ENCODE measurements at places on chromosomes 6 and 20. TPM values are rescaled to one million over a fixed set of nuclear protein-coding genes. Genes with fewer than 3 reads are reported as not detected.

The NNAT gene
- 0.36 TPM for total RNA-seq

The PLG gene
- not detected for total RNA-seq

The C20orf202 gene
- not detected for total RNA-seq

The GDAP1L1 gene
- total RNA-seq, result 0.12 TPM

The COL20A1 gene
- total RNA-seq, result not detected

The SLC22A23 gene
- 0.24 TPM for total RNA-seq

The MYBL2 gene
- total RNA-seq, result 139 TPM

The WFDC2 gene
- total RNA-seq, result 0.98 TPM

The BCKDHB gene
- 15.3 TPM for total RNA-seq

The DLL1 gene
- 4.0 TPM for total RNA-seq

The PTK7 gene
- 3.3 TPM for total RNA-seq

The ARMC2 gene
- 3.4 TPM for total RNA-seq

DNA sequence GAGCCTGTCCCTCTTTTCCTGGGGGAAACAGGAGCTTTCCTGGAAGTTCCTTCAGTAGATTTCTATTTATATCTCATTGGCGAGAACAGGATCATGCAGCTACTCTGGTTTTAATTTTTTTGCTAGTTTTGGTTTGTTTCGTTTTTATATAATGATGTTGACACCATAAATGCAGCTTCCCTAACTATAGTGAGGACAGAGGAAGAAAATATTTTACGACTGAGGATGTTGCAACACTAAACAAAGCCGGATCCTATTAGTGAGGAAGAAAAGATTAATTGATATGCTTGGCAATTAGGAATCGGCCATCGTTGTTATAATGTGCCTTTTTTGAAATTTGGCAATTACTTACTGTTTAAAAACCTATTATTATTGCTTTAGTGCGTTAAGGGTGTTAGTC lies 16.6 kb downstream of the KDM1B start:
- H3K27me3 ChIP-seq, result no peaks in the 10 kb centered on the region
- no peak for DNase-seq
- peaks cover 4% of the 10 kb centered on the region for H3K4me1 ChIP-seq
- H3K36me3 ChIP-seq, result peaks cover 52% of the 10 kb centered on the region
- H3K27ac ChIP-seq, result no peak overlapping the region

DNA sequence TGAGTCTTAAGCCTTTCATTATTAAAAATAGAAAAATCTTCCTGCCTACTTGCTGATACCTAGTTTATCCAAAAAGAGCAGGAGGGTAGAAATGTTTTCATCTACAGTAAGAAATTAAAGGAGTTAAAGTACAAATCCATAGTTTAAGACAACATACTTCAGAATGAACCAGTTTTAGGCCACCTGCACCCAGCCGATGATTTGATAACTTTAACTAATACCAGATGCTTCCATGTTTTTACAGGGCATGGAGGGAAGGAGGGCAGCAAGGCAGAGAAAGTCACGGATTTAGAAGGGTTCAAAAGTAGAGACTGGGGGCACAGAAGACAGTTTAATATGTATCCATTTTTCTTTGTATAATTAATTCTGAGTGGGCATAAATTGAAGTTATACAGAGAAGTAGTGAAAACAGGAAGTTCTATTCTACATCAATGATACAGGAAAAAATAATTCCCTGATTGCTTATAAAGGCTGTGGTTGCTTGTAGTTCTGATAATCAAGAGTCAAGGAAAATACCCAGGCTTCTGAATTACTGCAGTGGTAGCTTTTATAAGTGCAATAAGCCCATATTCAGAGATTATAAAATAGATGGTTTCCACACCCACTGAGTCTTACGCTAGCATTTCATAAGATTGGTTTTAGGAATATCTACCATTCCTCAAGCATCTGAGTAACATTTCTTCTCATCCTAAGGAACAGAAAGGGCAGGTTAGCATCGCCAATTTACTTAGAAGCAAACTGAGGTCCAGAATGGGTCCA lies 72.0 kb downstream of the GMDS start:
- H3K27ac ChIP-seq, result no peak overlapping the region
- no peaks in the 10 kb centered on the region for H3K27me3 ChIP-seq
- peaks cover 31% of the 10 kb centered on the region for H3K4me1 ChIP-seq
- no peak for DNase-seq
- H3K36me3 ChIP-seq, result peaks cover 19% of the 10 kb centered on the region

GRCh38 chr20:34710861-34711574 lies 6.9 kb downstream of the TP53INP2 start:
- no peaks in the 10 kb centered on the region for H3K36me3 ChIP-seq
- H3K4me1 ChIP-seq, result peaks cover 11% of the 10 kb centered on the region
- no peak for DNase-seq
- H3K27me3 ChIP-seq, result no peaks in the 10 kb centered on the region
- peak overlapping the region; percentile 76 for H3K4me3 ChIP-seq

DNA sequence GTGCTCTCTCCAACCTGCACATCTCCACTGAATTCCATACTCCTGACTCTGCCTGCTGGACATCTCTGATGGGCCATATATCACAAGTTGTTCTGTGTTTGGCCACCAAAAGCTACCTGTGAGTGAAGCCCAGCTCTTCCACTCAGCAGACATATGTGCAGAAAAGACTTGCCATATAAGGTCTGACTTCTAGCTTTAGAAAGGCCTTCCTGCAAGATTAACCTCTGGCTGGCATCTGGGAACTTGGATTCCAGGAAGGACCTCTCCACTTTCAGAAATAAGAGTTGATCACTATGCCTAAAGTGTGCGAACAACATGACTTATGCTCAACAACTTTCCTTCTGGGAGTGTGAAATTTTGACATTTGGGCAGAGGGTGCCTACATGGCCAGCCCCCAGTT lies 113.7 kb downstream of the TNFAIP3 start:
- DNase-seq, result no peak
- no peak overlapping the region for H3K27ac ChIP-seq
- no peaks in the 10 kb centered on the region for H3K36me3 ChIP-seq

GRCh38 chr6:112036088-112036637 lies 17.7 kb upstream of the CCN6 start:
- peaks cover 8% of the 10 kb centered on the region for H3K36me3 ChIP-seq
- peaks cover 75% of the 10 kb centered on the region for H3K4me1 ChIP-seq
- no peaks in the 10 kb centered on the region for H3K27me3 ChIP-seq
- H3K27ac ChIP-seq, result peak overlapping the region; percentile 86
- H3K4me3 ChIP-seq, result no peak overlapping the region
- DNase-seq, result no peak

DNA sequence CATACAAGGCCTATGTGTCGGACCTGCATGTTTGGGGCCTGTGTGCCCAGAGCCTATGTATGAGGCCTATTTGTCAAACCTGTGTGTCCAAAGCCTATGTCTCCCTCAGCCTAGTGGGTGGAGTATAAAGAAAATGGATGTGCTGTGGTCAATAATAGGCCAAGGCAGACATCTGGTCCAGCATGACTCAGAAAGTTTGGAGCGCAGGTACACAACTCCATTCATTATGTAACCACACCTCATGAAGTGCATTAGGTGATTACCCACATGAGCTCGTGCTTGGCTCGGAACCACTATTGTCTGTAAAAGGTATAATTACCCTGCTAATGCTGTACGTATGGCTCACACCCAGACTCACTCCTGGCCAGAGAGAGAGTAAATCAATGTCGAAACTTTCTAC lies 302.4 kb upstream of the POU3F2 start:
- H3K27ac ChIP-seq, result no peak overlapping the region
- H3K4me1 ChIP-seq, result no peaks in the 10 kb centered on the region
- no peak overlapping the region for H3K4me3 ChIP-seq
- no peak for DNase-seq
- no peaks in the 10 kb centered on the region for H3K27me3 ChIP-seq

GRCh38 chr20:43666376-43667328 lies at the start of gene MYBL2:
MYBL2 (plus strand) TSS chr20:43667114; CDS start chr20:43667284, 170 bp downstream.
- peaks cover 38% of the 10 kb centered on the region for H3K27me3 ChIP-seq
- peak within 1 kb of the TSS; percentile 86 for H3K27ac ChIP-seq
- peaks cover 24% of the 10 kb centered on the region for H3K36me3 ChIP-seq
- peak; percentile 77 for DNase-seq

DNA sequence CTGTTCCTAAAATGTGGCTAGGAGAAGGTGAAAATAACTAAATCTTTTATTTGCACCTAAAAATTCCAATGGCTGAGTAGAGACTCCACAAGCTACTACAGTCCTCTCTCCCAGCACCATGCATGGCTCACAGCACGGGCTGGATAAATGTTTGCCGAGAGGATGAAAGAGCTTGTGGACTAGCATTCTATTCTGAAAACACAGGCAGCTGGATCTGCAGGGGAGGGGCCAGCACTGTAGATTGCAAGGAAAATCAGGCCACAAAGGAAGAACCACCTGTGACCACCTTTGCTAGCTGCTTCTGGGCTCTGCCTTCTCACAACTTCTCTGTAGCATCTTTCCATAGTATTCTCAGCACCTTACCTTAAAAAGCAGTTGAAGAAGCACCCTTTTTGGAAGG lies 46.6 kb downstream of the CLIC5 start:
- H3K27me3 ChIP-seq, result no peaks in the 10 kb centered on the region
- no peak overlapping the region for H3K27ac ChIP-seq
- DNase-seq, result no peak
- no peak overlapping the region for H3K4me3 ChIP-seq
- H3K4me1 ChIP-seq, result peaks cover 11% of the 10 kb centered on the region

DNA sequence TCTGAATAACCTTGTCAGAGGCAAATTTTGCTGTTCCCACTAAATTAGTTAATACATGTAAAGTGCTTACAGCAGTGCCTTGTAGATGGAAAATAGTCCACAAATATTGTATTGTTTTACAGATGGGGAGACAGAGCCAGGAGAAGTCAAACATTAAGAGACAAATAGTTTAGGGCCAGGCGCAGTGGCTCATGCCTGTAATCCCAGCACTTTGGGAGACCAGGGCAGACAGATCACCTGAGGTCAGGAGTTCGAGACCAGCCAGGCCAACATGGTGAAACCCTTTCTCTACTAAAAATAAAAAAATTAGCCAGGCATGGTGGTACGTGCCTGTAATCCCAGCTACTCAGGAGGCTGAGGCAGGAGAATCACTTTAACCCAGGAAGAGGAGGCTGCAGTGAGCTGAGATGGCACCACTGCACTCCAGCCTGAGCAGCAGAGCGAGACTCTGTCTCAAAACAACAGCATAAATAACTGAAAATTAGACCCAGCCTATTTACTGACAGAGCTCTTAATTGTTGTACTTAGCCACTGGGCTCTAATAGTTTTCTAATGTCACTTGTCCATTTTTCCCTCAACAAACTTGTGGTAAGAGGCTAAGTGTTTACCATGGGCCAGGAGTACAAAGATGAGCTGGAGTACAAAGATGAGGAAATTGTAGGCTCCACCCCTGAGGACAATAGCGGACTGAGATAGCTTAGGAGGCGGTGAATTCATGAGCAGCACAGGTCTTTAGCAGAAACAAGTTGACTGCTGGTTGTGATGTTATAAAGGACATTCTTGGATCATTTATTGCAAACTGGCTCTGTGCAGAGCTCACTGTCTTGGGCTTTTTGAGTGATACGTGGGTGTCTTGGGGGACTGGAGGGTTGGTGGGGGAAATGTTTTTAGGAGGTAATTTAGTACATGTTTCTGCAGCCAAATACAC lies 6.4 kb downstream of the ZSWIM3 start:
- no peak for DNase-seq
- H3K4me3 ChIP-seq, result no peak overlapping the region
- peaks cover 8% of the 10 kb centered on the region for H3K36me3 ChIP-seq
- peaks cover 10% of the 10 kb centered on the region for H3K4me1 ChIP-seq
- H3K27me3 ChIP-seq, result no peaks in the 10 kb centered on the region
- H3K27ac ChIP-seq, result no peak overlapping the region

DNA sequence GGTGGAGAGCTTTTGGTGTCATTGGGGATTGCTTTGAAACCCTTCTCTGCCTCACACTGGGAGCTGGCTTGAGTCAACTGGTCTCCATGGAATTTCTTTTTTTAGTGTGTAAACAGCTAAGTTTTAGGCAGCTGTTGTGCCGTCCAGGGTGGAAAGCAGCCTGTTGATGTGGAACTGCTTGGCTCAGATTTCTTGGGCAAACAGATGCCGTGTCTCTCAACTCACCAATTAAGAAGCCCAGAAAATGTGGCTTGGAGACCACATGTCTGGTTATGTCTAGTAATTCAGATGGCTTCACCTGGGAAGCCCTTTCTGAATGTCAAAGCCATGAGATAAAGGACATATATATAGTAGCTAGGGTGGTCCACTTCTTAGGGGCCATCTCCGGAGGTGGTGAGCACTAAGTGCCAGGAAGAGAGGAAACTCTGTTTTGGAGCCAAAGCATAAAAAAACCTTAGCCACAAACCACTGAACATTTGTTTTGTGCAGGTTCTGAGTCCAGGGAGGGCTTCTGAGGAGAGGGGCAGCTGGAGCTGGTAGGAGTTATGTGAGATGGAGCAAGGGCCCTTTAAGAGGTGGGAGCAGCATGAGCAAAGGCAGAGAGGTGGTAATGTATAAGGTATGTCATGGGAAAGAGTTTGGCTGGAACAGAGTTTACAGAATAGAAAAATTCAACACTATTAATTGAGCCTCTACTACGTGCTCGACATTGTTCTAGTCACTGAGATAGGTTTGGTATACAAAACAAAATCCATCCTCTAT lies 31.2 kb downstream of the SRSF3 start:
- peaks cover 13% of the 10 kb centered on the region for H3K4me1 ChIP-seq
- H3K36me3 ChIP-seq, result no peaks in the 10 kb centered on the region
- H3K4me3 ChIP-seq, result no peak overlapping the region
- no peak overlapping the region for H3K27ac ChIP-seq
- DNase-seq, result no peak
- H3K27me3 ChIP-seq, result no peaks in the 10 kb centered on the region

DNA sequence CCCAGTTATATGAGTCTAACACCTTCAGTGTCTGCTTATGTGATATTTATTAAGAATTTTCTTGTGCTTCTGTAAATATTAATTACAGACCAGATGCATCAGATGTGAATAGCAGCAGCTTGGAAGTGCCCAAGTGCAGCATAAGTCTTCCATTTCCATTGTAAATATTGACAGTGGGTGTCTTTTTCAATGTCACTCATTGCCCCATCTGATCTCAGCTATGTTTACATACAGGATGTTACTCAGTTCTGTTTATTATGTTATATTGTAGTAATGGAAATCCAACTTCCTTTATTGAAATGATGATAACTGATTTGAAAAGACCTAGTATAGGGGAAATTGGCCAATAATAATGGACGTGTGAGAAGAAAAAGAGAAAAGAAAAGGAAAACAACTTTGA lies 296.7 kb downstream of the SAMD5 start:
- H3K27ac ChIP-seq, result no peak overlapping the region
- H3K4me3 ChIP-seq, result no peak overlapping the region
- no peak for DNase-seq
- H3K36me3 ChIP-seq, result no peaks in the 10 kb centered on the region
- H3K4me1 ChIP-seq, result no peaks in the 10 kb centered on the region
- no peaks in the 10 kb centered on the region for H3K27me3 ChIP-seq

DNA sequence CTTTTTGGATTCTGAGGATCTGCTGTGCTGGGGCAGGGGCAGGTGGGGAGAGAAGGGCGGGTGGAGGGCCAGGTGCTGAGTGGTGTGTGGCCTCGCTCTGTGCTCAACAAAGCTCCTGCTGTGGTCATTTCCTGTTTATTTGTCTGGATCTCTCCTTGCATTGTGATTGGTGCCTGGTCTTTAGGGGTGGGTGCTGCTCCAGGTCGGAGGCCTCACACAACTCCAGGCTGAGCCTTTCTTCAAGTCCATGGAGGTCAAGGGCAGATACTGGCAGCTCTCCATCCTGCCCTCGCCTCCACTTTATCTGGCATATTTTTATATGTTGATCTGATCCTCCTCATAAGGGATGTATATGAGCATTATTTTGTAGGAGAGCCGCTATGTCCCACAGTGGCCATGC lies 36.2 kb downstream of the HLA-F start:
- no peak overlapping the region for H3K4me3 ChIP-seq
- no peak overlapping the region for H3K27ac ChIP-seq
- H3K36me3 ChIP-seq, result no peaks in the 10 kb centered on the region
- no peak for DNase-seq
- no peaks in the 10 kb centered on the region for H3K27me3 ChIP-seq
- peaks cover 11% of the 10 kb centered on the region for H3K4me1 ChIP-seq
